ENCODE measurements at places on chromosomes 5 and 9.

GRCh38 chr5:76451031-76451701 lies 48.1 kb downstream of the IQGAP2 start:
- DNase-seq, result no peak

DNA sequence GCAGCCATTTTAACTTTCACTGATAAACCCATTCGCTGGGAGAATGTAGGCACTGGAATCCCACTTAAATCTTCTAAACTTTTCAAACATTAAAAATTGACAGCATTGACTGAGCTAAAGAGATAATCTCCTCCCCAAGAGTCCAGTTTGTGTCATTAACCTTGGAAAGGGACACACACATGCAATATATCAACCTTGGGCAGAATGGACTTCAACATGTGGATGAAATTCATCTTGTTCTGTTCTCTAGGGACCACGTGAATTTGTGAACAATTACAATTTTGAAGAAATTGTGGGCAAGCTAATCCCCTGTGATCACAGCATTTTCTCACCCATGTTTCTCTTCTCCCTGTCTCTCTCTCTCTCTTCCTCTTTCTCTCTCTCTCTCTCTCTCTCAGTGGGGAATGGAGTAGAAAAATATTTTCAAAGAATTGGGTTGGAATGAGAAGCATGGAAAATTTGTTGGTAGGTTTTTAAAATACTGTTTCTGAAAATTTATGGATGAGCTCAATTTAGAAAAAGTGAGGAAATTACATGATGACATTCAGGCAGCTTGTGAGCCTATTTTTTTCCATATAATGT lies 553.7 kb downstream of the EBF1 start:
- DNase-seq, result no peak

- DNase-seq, result no peak
These were observed 45.7 kb downstream of the CXXC5 start for GRCh38 chr5:139693676-139694364.

GRCh38 chr9:14887149-14887548 lies 23.1 kb downstream of the FREM1 start:
- DNase-seq, result no peak

- DNase-seq, result peak; percentile 23
These were observed 595 bp upstream of the BTNL9 start for GRCh38 chr5:181039471-181039870.
